ENCODE measurements at places on chromosomes 13 and 19.

DNA sequence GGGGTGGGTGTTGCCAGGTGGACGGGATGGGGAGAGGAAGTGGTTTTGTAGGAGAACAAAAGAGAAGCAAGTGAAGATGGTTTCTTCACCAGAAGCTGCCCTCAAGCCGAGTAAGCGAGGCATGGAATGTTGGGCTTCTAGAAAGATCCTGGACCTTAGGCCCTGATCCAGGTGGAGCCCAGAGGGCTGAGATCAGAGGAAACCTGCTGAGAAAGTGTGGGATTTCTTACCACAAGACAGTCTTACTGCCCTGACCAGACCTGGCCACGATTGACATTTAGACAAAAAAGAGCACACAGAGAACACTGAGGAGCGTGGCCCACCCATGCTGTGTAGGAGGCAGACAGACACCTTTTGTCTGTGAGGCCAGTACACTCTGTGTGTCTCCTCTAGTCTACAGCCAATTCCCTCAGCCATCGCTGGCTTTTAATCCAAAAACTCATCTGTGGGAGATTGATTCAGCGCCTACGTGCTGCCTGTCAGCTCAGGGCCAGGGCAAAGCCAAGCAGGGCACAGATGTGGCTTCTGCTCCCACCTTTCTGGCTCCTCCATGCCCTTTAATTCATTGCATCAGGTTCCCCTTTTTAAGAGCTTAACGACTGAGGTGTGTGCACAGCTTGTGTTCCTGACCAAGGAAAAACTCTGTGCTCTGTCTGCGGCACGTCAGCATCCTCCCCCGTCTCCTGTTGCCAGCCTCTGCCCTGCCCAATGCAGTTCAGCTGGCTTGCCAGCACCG lies 123.3 kb downstream of the AKAP11 start:
- ATAC-seq: no peak

DNA sequence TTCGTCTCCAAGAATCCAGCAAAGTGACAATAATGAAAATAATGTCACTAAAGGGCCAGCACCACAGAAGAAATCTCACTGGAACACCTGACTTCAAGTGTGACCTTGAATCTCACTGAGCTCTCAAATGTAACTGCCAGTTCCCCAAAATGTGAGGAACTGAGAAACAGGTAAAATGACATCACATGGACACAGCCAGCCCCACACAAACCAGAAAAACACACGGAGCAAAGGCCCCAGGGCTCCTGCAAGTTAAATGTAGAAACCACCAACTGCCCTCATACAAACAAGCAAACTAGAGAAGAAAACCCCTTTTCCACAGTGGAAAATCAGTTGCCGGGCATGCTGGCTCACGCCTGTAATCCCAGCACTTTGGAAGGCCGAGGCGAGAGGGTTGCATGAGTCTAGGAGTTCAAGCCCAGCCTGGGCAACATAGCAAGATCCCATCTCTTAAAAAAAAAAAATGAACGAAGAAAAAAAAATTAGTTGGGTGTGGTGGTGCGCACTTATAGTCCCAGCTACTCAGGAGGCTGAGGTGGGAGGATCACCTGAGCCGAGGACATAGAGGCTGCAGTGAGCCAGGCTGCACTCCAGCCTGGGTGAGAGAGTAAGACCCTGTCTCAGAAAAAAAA lies 8.7 kb upstream of the KANK2 start:
- ATAC-seq: peak; percentile 89

DNA sequence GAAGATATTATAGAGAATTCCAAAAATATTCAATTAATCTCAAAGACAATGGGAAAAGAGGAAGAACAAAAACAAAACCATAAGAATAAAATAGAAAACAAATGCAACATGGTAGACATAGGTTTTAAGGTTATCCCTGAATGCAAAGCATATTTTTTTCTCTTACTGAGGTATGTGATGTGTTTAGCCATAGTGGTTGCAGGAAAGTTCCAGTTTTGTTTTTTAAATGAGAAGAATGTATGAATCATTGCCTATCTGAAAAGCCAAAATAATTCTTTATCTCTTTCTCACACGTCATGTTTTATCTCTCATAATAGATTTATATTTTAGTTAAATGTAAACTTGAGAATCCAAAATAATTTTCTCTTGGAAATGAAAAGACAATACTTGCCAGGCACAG lies 2591.7 kb upstream of the PCDH20 start:
- ATAC-seq: no peak

DNA sequence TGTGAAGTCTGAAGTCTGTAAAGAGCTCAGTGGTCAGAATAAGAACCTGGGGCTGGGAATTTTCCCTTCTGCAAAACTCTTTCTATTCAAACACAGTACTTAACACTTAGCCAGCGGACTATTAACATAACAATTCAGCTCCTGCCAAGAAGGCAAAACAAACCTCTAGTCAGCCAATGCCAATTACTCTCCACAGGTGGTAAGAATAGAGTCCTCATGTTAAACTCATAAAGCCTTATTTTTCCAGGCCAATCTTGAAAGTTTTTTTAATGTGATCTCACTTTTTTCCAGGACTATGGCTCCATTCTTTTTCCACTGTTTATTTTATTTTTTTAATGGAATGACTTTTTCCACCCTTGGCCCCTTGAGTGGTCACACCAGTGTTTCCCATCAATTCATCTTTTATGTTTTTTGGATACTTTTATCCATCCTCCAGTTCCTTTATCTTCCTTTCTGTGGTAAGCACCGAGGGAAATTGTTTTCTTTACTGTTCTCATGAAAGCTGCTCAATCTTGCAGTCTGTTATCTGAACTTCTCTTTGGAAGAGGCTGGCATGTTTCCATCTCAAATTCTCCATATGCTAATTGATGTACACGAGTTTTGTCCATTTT lies 217.3 kb downstream of the LHFPL6 start:
- no peak for ATAC-seq
